ENCODE measurements at places on chromosomes 7 and 10.

DNA sequence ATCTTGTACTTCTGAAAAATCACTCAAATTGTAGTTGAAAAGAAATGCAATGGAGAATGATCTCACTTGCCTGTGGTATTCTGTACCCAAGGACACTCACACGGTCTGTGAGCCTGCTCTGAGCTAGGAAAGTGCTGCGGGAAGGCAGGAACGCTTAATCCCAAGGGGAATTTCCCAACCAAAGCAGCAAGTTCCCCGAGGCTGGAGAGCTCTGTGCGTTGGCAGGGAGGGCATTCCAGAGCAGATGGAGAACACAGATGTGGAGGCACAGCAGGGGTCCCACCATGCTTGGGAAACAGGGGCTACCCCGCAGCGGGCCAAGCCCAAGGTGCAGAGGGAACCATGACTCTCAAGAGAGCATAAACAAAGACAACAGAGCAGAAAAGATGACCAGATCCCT is 13.6 kb downstream of the SVIL start:
- DNase-seq: peak; percentile 70

DNA sequence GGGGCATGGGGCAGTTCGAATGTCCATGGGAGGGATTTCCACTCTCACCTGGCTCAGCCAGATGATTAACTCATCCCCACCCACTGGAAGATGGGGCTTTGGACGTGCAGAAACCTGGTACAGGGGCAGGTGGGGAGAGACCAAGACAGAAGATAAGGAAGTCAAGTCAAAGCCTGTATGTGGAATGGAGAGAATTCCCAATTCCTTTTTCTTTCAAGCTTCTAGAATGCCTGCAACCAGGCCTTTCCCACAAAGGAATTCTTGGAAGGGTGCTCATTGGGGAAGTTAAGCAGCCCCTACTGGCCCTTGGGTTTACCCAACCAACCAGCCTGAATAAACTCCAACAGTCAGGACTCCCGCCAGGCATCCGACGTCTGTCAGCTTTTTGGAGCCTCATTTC is 39.1 kb downstream of the CCM2 start:
- DNase-seq: no peak

GRCh38 chr10:13890233-13891127 is 303.7 kb downstream of the PRPF18 start:
- DNase-seq: no peak

DNA sequence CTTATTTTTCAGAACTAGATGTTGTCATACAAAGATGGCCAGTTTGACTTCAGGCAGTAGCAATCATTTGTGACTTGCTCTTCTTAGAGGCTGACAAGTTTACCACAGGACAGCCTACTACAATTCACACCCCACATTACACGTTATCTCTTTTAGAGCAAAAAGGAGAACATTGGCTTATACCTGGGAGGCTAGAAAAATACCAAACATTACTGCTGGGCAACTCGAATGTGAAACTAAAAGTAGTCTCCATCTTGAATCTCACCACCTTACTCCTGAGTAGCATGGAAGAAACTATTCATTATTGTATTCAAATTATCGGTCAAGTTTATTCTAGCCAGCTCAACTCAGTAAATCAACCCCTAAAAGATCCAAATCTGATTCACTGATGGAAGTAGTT is 90.7 kb upstream of the TMEM26 start:
- no peak for DNase-seq

DNA sequence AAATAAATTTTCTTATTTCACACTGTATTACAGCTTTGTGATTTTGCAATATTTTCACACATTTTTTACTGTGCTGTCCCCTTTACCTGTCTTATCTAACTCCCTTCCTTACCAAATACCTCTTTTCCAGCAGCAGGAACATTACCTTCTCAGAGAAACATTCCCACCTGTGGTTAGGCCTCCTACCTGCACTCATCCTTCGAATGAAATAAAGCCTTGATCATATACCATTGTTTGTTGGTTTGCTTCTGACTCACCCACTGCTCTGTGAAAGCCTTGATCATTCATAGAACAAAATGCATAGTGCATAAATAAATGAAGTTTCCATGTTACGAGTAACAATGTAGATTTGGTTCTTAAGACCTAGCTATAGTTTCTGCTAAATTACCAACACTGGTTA is 256.3 kb downstream of the ARL4A start:
- no peak for DNase-seq

DNA sequence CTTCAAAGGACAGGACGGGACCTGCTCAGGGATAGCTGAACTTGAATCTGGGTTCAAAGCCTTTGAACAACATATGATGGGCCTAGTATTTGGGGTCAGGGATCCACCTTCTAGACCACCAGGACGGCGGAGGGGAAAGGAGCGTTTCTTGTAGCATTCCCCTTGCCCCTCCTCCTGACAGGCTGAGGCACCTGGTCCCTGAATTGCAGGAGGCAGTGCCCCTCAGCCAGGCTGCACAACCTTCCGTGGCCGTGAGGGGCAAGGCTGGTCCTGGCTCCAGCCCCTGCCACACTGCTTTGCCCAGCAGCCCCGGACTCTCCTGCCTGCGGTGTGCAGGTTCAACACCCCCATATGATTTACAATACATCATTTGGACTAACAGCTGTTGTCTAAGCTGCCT is 58.1 kb downstream of the INSIG1 start:
- DNase-seq: no peak

- no peak for DNase-seq
Observed at GRCh38 chr10:95867866-95868265, 39.9 kb upstream of the CC2D2B start.

DNA sequence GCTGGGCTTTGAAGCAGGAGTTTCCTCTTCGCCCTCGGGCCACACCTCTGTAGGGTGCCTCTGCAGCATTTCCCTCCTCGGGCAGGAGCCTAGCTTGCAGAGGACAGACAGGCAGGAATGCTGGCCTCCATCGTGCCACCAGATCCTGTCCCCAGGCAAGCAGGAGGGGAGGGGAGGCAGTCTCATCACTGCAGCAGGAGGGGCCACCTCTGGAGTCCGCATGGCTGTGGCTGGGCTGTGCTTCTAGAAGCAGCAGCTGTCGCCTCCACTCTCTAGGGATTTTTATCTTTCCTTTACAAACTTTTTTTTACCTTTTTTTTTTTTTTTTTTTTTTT is 181.4 kb downstream of the CUX1 start:
- DNase-seq: no peak

- DNase-seq: no peak
Observed at GRCh38 chr7:25246306-25246705, 18.0 kb upstream of the NPVF start.

DNA sequence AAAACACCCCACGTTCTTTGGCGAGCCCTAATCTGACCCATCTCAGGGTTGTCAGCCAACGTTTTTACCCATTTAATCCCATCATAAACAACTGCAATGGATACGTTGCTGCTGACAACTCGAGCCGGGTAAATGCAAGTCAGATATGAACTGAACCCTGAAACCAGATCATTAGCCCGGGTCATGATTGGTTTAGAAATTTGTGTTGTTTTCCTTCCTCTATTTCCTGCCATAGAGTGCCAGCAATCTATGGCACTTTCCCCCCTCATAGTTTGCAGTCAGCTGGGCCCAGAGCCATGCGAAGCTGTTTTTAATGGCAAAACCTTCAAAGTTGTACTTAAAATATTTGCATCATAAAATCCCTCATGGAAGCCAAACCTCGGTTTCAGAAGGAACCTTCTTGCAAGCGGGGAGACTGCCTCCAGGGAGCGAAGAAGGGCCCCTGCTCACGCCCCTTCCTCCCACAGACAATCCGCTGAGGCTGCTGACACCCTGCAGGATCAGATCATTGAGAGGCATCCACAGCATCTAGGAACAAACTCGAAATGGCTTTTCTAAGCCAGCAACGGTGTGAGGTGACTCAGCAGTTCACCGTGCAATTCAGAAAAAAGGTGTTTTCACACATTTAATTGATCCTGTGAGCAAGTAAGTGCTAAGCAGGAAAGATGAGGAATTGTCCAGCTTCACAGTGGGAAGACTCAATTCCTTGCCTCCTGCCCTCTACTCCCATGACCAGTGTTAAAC is 710.1 kb downstream of the PARD3 start:
- no peak for DNase-seq

- no peak for DNase-seq
Observed at GRCh38 chr10:103584216-103585010, 90.9 kb downstream of the NEURL1 start.

GRCh38 chr10:11425296-11425610 is 186.2 kb downstream of the USP6NL start:
- DNase-seq: no peak

- DNase-seq: no peak
Observed at GRCh38 chr10:61244261-61244775, 208.9 kb downstream of the TMEM26 start.

DNA sequence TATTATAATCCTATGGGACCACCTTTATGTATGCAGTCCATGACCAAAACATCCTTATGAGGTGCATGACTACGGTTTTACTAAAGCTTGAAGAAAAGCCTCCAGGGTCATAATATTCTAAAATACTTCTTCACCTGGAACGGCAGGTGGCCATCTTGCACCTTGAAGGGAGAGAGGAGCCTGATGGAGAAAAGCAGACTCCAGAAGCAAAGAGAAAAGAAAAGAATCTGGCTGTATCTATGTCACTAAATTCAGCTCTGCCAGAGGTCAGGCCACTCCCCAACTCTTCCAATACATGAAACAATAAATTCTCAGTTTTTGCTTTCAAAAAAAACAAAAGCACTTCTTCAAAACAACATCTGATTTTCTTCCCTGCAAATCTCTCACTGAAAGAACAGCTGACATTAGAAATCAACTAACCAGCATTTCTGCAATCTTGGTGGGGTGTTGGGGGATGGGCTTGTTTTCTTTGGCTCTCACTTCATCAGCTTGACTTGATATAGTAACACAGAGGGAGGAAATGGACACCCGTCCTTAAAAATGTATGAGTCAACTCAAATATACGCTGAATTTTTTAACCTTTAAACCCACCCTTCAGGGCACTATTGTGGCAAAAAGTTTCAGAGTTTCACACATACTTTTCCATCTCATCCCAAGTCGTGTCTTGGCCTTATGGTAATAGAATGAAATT is 21.7 kb downstream of the HIBADH start:
- peak; percentile 59 for DNase-seq

- no peak for DNase-seq
Observed at GRCh38 chr7:135761751-135762488, 13.3 kb upstream of the FAM180A start.

DNA sequence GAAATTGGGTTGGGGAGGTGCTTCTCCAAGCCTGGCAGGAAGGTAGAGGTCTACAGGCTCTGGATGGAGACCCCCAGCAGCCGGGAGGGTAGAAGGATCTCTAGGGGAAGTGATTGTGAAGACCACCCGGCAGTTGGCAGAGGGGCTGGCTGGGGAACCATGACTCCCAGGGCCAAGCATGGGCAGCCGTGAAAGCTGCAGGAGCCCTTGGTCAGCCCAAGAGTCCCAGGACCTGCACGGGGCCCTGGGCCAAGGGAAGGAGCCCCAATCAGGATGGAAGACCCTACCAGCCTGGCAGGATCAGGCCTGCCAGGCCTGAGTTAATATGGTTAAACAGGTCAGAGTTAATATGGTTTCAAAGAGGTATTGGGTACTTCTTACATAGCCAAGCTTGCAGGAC is 126.3 kb upstream of the NANOS1 start:
- DNase-seq: no peak

GRCh38 chr7:147796581-147796980 is 794.0 kb upstream of the C7orf33 start:
- DNase-seq: no peak

- no peak for DNase-seq
Observed at GRCh38 chr10:112217386-112218035, 33.9 kb upstream of the GPAM start.

- no peak for DNase-seq
Observed at GRCh38 chr10:83908506-83908905, 230.8 kb upstream of the GHITM start.

DNA sequence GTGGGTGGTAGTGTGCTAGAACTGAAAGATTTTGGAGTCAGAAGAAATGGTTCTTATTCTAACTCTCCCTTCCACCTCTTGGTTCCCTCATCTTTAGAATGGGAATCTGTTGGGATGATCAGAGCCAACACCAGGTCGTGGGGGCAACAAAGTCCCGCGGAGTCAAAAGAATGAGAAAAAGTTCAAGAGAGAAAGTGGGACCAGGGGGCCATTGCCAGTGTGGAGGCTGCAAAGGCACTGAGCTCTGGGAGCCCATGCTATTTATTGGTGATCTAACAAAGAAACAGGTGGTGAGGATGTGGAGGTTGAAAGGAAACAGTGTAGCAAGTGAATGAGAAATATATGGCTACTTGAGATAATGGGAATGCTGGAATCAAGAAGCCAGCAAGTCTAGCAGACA is 29.4 kb downstream of the AGAP4 start:
- DNase-seq: no peak

- no peak for DNase-seq
Observed at GRCh38 chr7:76063525-76063924, 15.6 kb downstream of the MDH2 start.

DNA sequence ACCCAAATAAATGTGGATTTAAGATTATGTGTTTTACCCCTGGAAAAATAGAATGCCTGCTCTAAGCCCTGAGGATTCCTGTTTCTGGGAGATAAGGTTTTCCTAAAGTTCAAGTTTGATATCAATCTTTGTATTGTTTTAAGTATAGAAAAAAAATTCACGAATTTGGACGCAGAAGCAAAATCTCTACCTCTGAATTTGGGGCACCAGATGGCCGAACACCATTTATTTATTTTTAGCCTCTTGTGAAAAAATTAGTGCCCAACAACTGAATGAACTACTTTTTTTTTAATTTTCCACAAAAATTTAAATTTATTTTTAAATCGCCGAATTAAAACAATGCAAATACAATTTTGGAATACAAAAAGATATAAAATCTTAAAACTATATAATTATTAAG is 128.1 kb upstream of the SP4 start:
- no peak for DNase-seq

- peak; percentile 84 for DNase-seq
Observed at GRCh38 chr7:66267249-66267648, 62.1 kb downstream of the TPST1 start.

DNA sequence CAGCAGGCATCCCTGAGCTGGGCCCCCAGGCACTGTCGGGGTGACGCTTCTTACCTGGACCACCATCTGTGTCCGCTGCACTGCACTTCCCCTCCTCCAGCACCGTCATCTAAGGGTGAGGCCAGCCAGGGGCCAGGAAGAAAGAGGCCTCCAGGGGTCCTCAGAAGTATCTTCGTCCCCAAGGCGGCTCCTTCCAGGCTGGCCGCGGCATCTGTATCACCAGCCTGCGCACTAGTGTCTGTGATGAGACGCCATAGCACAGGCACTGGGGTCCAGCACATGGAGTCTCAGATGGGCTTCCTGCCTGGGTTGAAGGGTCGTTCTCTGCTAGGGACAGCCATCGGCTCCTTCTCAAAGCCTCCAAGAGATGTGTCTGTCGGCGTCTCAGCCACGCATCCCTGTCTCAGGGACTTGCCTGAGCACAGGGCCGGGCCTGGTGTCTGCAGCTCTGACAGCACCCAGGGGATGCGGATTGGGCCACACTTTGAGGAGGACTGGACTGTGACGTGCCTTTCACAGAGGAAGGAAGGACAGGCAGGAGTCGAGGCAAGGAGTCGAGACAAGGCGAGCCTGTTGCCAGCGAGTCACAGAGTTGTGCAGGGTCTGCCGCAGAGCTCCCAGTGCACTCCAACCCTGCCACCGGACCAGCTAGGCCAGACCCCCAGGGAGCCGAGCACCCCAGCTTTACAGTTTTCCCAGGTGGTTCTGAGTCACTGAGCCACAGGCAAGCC is 101.5 kb upstream of the DIP2C start:
- DNase-seq: no peak

GRCh38 chr10:16787361-16787791 is 29.8 kb downstream of the RSU1 start:
- no peak for DNase-seq

All from epithelial cell of proximal tubule (primary cell).